ENCODE measurements at places on chromosomes 2 and 18. TPM values are rescaled to one million over a fixed set of nuclear protein-coding genes. Genes with fewer than 3 reads are reported as not detected.

DNA sequence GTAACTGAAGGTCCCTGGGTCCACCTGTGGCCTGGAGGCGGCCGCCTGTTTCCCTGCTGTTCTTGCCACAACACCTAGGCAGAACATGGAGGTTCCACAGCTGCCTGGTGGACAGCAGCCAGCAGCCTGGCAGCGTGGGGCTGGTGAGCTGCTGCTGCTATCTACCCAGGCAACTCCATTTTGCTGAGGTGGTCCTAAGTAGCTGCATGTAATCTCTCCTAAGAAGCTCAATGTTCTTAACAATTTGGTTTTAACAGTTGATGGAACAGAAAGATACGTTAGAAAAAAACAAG lies 66.7 kb downstream of the NDUFA10 start:
- no peak overlapping the region for H3K27ac ChIP-seq
- H3K27me3 ChIP-seq: no peaks in the 10 kb centered on the region
- no peaks in the 10 kb centered on the region for H3K4me1 ChIP-seq
- H3K36me3 ChIP-seq: peaks cover 7% of the 10 kb centered on the region
- no peak for DNase-seq
- H3K4me3 ChIP-seq: no peak overlapping the region

Gene SKOR2
- total RNA-seq: not detected

DNA sequence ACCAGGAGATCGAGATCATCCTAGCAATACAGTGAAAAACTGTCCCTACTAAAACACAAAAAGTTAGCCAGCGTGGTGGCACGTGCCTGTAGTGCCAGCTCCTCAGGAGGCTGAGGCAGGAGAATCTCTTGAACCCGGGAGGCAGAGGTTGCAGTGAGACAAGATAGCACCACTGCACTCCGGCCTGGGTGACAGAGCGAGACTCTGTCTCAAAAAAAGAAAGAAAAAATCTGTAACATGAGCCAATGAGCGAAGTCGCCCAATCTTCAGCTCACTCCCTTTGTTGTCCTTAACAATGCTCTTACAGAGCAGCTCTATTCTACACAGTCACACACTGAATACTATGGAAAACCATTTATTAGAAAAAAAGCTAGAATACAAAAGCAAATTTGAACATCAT lies 22.0 kb downstream of the FAM98A start:
- no peaks in the 10 kb centered on the region for H3K27me3 ChIP-seq
- H3K36me3 ChIP-seq: no peaks in the 10 kb centered on the region
- H3K4me3 ChIP-seq: no peak overlapping the region
- DNase-seq: no peak

DNA sequence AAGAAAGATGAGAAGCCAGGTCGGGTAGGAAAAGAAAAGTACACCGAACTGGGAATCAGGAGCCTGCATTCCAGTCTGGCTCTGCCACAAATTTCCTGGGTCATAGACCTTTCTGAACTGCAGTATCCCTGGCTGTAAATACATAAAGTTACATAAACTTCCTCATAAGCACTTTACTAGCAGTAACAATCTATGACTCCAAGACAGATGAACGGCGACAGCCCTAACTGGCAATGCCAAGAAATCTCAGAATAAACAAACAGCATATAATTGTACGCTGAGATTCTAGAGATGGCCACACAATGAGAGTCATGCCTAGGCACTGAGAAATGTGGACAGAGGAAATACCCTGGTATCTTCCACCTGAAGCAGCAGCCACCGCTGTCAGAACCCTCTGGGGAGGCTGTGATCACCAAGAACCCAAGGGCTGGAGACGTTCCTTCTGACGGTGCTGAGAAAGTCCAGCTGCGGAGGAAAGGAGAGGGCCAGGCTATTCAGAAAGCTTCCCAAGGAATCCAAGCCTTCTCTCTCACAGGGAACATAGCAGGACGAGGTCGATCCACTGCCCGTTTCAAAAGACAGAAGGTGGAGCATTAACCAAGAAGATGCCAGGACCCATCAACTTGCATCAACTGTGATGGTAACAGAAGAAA lies 89.3 kb upstream of the SLC66A3 start:
- H3K4me3 ChIP-seq: no peak overlapping the region
- no peaks in the 10 kb centered on the region for H3K36me3 ChIP-seq
- no peaks in the 10 kb centered on the region for H3K27me3 ChIP-seq

GRCh38 chr2:100021791-100022340 lies 120.5 kb downstream of the AFF3 start:
- DNase-seq: no peak
- H3K27me3 ChIP-seq: no peaks in the 10 kb centered on the region
- H3K36me3 ChIP-seq: no peaks in the 10 kb centered on the region
- no peak overlapping the region for H3K27ac ChIP-seq

GRCh38 chr2:165745916-165746315 lies 48.1 kb downstream of the GALNT3 start:
- H3K4me1 ChIP-seq: no peaks in the 10 kb centered on the region
- H3K27me3 ChIP-seq: no peaks in the 10 kb centered on the region
- DNase-seq: no peak

- H3K4me1 ChIP-seq: no peaks in the 10 kb centered on the region
- DNase-seq: no peak
- no peaks in the 10 kb centered on the region for H3K27me3 ChIP-seq
- H3K4me3 ChIP-seq: no peak overlapping the region
- H3K36me3 ChIP-seq: no peaks in the 10 kb centered on the region
Observed at GRCh38 chr18:73101977-73102376, 234.2 kb upstream of the NETO1 start.

GRCh38 chr2:31523871-31524492 lies 56.8 kb downstream of the SRD5A2 start:
- peak; percentile 55 for DNase-seq
- H3K4me3 ChIP-seq: no peak overlapping the region
- no peak overlapping the region for H3K27ac ChIP-seq
- H3K36me3 ChIP-seq: no peaks in the 10 kb centered on the region
- H3K27me3 ChIP-seq: no peaks in the 10 kb centered on the region
- H3K4me1 ChIP-seq: no peaks in the 10 kb centered on the region

DNA sequence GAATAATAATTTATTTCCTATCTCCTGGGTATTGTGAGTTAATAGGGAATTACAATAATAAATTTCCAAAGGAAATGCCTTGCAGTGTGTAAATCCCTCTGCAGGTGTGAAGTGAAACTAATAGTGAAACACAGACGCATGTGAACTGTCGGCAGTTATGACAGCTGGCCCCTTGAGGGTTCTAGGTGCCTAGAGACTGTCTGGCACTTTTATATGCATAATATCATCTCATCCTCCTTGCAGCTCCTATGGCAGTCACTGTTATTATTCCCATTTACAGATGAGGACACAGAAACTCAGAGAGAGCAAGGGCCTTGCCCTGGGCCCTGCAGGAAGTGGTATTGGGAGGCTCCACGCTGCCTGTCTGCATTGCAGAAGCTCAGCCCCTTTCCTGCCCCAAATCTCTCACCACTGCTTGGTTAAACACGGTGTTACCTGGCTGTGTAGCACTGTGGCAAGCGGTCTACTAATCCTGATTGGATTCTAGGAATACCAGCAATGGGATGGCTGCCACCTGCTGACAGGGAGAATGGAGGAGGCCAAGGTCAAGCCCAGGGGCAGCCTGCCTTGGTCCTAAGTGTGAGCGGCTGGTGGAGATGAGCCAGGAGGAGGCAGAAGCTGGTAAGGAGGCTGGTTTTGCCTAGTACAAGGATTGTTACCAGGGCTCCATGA lies 32.8 kb upstream of the ACKR3 start:
- H3K36me3 ChIP-seq: no peaks in the 10 kb centered on the region
- H3K4me1 ChIP-seq: no peaks in the 10 kb centered on the region
- peak; percentile 34 for DNase-seq
- no peak overlapping the region for H3K27ac ChIP-seq

Gene MAP3K19
- total RNA-seq: not detected

Gene CRYGA
- total RNA-seq: not detected

Gene CD226
- total RNA-seq: not detected

GRCh38 chr2:212488611-212489010 lies 50.0 kb downstream of the ERBB4 start:
- no peak overlapping the region for H3K27ac ChIP-seq
- no peaks in the 10 kb centered on the region for H3K36me3 ChIP-seq
- no peaks in the 10 kb centered on the region for H3K27me3 ChIP-seq
- H3K4me3 ChIP-seq: no peak overlapping the region
- no peaks in the 10 kb centered on the region for H3K4me1 ChIP-seq
- no peak for DNase-seq

GRCh38 chr2:88880441-88880953 lies 189.0 kb downstream of the RPIA start:
- H3K4me1 ChIP-seq: no peaks in the 10 kb centered on the region
- H3K27ac ChIP-seq: no peak overlapping the region
- H3K4me3 ChIP-seq: no peak overlapping the region
- no peak for DNase-seq
- no peaks in the 10 kb centered on the region for H3K27me3 ChIP-seq

Gene PLA2R1
- 1.7 TPM for total RNA-seq

Gene VRK2
- total RNA-seq: 11.1 TPM

Gene ZNF519
- total RNA-seq: 2.2 TPM

- H3K36me3 ChIP-seq: no peaks in the 10 kb centered on the region
- H3K27me3 ChIP-seq: no peaks in the 10 kb centered on the region
- H3K4me3 ChIP-seq: no peak overlapping the region
- no peak overlapping the region for H3K27ac ChIP-seq
- no peak for DNase-seq
Observed at GRCh38 chr18:68445136-68445535, 269.8 kb downstream of the TMX3 start.

Gene CIB4
- not detected for total RNA-seq

GRCh38 chr2:226873826-226874225 lies 38.0 kb downstream of the RHBDD1 start:
- no peaks in the 10 kb centered on the region for H3K27me3 ChIP-seq
- no peak overlapping the region for H3K4me3 ChIP-seq
- DNase-seq: no peak
- H3K4me1 ChIP-seq: no peaks in the 10 kb centered on the region
- no peak overlapping the region for H3K27ac ChIP-seq

GRCh38 chr2:65072181-65072970 lies 16.2 kb downstream of the CEP68 start:
- peak overlapping the region; percentile 66 for H3K27ac ChIP-seq
- no peak for DNase-seq
- H3K27me3 ChIP-seq: no peaks in the 10 kb centered on the region

GRCh38 chr2:95722131-95722697 lies 130.4 kb downstream of the TRIM43 start:
- no peaks in the 10 kb centered on the region for H3K27me3 ChIP-seq
- no peak for DNase-seq
- no peak overlapping the region for H3K27ac ChIP-seq
- no peaks in the 10 kb centered on the region for H3K36me3 ChIP-seq
- no peak overlapping the region for H3K4me3 ChIP-seq
- H3K4me1 ChIP-seq: no peaks in the 10 kb centered on the region

DNA sequence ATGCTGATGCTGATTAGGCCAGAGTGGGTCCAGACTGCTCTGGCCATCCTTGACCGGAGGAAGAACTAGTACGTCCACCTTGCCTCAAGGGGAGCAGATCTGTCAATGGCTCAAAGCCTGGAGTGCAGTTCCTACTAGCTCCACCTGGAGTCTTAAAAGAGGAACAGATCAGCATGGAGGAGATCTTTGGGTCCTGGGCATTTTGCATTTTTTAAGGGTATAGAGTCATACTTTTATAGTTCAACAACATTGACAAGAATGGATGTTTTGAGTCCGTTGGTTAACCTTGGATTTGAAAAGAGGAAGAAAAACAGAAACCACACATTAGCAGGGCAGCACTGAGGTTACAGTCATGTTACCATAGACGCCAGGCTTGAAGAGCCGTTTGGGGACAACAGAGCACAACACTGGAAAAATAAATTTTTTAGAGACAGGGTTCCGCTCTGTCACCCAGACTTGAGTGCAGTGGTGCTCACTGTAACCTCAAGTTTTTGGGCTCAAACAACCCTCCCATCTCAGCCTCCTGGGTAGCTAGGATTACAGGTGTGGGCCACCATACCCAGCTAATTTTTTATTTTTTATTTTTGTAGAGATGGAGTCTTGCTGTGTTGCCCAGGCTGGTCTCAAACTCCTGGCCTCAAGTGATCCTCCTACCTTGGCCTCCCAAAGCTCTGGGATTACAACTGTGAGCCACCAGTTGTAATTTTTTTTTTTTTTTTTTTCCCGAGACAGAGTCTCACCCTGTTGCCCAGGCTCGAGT lies 78.5 kb downstream of the PRKCE start:
- no peak overlapping the region for H3K27ac ChIP-seq
- no peak for DNase-seq
- H3K27me3 ChIP-seq: no peaks in the 10 kb centered on the region

Gene SMARCAL1
- 152 TPM for total RNA-seq

Gene C1GALT1C1L
- not detected for total RNA-seq

DNA sequence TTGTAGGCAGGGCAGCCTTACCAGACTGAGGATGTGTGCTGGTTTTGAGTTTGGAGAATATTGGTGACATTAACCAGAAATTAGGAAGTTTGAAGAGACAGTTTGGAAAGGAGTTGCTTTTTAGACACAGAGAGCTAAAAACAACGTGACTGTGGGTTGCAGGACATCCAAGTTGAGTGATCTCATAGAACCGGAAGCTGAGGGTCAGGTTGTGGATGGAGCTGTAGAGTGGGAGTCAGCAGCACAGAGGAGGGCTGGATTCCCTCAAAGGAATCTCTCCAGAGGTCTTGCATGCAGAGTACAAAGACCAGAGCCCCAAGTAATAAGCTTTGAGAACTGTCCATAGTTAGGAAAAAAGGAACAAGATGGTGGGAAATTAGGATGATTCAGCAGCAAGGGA lies 9.3 kb downstream of the MAPRE3 start:
- H3K27me3 ChIP-seq: no peaks in the 10 kb centered on the region
- DNase-seq: no peak
- H3K27ac ChIP-seq: no peak overlapping the region
- no peaks in the 10 kb centered on the region for H3K36me3 ChIP-seq
- H3K4me1 ChIP-seq: peaks cover 32% of the 10 kb centered on the region

GRCh38 chr2:2492800-2493199 lies 161.7 kb upstream of the MYT1L start:
- H3K4me1 ChIP-seq: no peaks in the 10 kb centered on the region
- no peaks in the 10 kb centered on the region for H3K36me3 ChIP-seq
- no peak for DNase-seq
- H3K4me3 ChIP-seq: no peak overlapping the region
- H3K27ac ChIP-seq: no peak overlapping the region
- H3K27me3 ChIP-seq: no peaks in the 10 kb centered on the region

- H3K4me3 ChIP-seq: no peak overlapping the region
- H3K36me3 ChIP-seq: no peaks in the 10 kb centered on the region
- H3K27me3 ChIP-seq: no peaks in the 10 kb centered on the region
- no peaks in the 10 kb centered on the region for H3K4me1 ChIP-seq
- peak; percentile 62 for DNase-seq
Observed at GRCh38 chr2:49770919-49771318, 616.6 kb upstream of the FSHR start.

All from stomach (tissue), 19 donors.